ENCODE measurements at places on chromosomes 16 and 17. TPM values are rescaled to one million over a fixed set of nuclear protein-coding genes. Genes with fewer than 3 reads are reported as not detected.

The NME1 gene
- 60.3 TPM for total RNA-seq

The KCTD13 gene
- total RNA-seq: 18.3 TPM

The FA2H gene
- total RNA-seq: 0.41 TPM

The MFAP4 gene
- total RNA-seq: 0.82 TPM

The ZNF213 gene
- 6.9 TPM for total RNA-seq

The C17orf78 gene
- not detected for total RNA-seq

The KRT12 gene
- total RNA-seq: not detected

The TP53TG3B gene
- total RNA-seq: not detected

The MPO gene
- total RNA-seq: 1.2 TPM

The SPIRE2 gene
- 14.7 TPM for total RNA-seq

The EPOP gene
- total RNA-seq: 0.82 TPM

The TMEM92 gene
- total RNA-seq: not detected

The FAM20A gene
- 2.4 TPM for total RNA-seq

The PRAC1 gene
- not detected for total RNA-seq

The EVPL gene
- not detected for total RNA-seq

The CBX4 gene
- 18.3 TPM for total RNA-seq

The CD300LB gene
- total RNA-seq: not detected

The SCNN1B gene
- total RNA-seq: not detected

All from frontal cortex (tissue), 4 donors.